ENCODE measurements at places on chromosomes 2 and 18.

DNA sequence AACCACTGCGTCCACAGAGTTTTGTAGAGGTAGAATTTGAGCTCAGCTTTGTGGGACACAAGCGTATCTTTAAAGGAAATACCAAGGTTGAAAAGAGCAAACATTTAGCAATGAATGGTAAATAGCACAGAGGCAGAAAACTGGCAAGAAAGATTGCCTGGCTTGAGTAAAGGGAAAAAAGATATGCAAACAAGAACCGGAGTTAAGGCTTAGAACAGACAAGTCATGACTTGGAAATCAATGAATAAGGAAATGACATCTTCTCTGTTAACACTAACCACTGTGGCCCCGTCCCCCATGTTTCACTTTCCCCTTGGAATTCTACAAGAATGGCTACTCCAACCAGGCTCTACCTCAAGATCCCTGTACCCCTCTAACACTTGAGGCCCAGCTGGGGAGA is 3.8 kb downstream of the STAM2 start:
- no peak for DNase-seq

GRCh38 chr2:143398781-143399180 is 269.6 kb downstream of the ARHGAP15 start:
- no peak for DNase-seq

DNA sequence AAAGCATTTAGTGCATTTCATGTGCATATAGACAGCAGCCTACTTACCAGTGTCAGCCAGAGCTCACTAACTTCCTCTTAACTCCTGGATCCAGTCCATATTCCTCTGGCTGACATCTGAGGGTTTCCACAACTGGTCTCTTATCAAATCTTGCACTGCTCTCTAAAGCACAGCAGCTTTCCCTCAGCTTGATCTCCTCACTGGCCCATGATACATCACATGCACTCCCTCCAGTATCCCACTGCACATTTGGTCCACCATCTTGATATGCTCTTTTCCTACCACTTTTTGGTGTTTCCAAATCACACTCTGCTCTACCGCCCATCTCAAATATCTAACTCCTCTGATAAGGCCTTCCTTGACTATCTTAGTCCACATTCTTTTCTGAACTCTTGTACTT is 105.0 kb upstream of the ZFP36L2 start:
- DNase-seq: no peak

DNA sequence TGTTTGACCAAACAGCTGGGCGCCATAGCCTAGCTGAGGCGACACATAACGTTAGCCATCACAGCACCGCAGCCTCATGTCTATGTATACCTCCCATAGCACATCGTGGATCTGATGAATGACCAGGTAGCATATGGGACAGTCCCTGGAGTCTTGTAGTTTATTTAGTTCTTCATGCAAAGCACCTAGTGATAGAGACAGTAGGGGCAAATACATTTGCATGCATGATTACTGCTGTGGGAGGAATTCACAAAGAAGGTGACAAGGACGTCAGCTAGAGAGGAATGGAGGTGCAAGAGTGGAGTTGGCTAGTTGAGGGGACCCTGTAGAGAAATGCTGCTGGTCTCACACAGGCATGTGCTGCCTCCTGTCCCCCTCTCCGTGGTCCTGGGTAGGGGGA is 478.9 kb upstream of the HS6ST1 start:
- no peak for DNase-seq

DNA sequence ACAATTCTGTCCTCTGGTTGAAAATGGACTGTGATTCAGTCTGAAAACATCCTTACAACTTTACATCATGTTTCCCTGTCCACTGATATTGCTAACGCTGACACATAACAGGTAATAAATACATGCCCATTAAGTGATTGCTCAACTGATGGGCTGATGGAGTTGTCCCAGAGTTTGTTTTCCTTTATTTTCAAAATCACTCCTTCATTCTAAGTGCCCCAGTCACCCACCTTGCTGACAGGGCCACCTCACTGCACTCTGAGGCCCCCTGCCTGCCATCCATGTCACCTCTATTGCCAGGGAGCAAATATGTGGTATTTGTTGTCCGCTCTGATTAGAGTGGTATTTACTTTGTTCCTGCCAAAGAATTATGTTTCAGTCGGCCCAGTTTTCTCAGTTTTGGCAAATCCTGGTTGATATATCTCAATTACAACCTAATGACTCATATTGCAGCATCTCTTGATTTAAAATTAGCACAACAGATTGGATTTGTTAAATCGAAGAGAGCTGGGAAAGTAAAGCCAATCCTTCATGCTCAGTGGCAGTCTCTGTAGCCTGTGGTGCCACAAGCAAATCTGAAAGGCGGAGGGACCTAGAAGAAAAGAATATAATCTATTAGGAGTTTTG is 105.1 kb downstream of the RDH14 start:
- DNase-seq: no peak
